ENCODE measurements at places on chromosomes 16 and 17. TPM values are rescaled to one million over a fixed set of nuclear protein-coding genes. Genes with fewer than 3 reads are reported as not detected.

DNA sequence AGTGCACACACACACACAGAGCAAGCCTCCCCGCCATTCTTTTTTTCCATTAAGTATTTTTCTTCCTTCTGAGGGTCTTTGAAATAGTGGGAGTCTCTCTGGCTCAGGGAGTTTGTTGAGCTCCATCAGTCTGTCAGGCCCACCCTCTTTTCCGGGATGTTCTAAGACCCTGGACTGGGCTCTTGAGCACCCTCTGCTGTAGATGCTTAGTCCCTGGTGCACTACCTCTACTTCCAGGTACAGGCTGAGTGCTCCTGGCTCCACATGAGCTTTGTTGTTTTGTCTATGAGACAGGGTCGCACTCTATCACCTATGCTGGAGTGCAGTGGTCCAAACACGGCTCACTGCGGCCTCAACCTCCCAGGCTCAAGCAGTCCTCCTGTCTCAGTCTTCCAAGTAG is 20.7 kb downstream of the LIMD2 start:
- H3K27ac ChIP-seq: no peak overlapping the region
- peaks cover 2% of the 10 kb centered on the region for H3K36me3 ChIP-seq
- DNase-seq: no peak
- peaks cover 8% of the 10 kb centered on the region for H3K4me1 ChIP-seq

Gene FGF11
- total RNA-seq: 1.3 TPM

- no peak overlapping the region for H3K4me3 ChIP-seq
- no peaks in the 10 kb centered on the region for H3K27me3 ChIP-seq
- no peak overlapping the region for H3K27ac ChIP-seq
- DNase-seq: no peak
- no peaks in the 10 kb centered on the region for H3K36me3 ChIP-seq
These were observed 7.7 kb downstream of the SCGB1C2 start for GRCh38 chr17:144936-145670.

DNA sequence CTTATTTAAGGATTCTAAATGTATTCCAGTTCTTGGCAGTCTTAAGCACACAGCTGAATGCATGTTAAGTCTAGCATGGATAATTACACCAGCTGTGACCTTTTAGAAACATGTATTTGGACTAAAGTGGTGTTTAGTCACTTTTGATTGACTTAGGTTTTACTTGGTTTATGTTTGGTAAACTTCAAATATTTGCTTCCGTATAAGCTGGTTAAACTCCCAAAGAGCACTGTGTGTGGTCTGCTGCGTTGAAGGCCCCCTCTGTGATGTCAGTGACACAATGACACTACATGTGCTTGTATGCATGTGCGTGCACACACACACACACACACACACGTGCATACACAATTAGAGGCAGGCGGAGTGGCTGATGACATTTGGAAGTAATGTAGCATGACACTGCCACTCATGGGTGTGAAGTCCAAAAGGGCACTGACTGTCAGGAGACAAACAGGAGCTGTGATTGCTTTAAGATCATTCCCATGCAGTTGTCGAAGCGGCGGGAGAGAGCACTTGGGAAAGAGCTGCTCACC is 156.1 kb upstream of the CDH13 start:
- no peak overlapping the region for H3K27ac ChIP-seq
- no peak overlapping the region for H3K4me3 ChIP-seq
- no peaks in the 10 kb centered on the region for H3K4me1 ChIP-seq
- DNase-seq: no peak

DNA sequence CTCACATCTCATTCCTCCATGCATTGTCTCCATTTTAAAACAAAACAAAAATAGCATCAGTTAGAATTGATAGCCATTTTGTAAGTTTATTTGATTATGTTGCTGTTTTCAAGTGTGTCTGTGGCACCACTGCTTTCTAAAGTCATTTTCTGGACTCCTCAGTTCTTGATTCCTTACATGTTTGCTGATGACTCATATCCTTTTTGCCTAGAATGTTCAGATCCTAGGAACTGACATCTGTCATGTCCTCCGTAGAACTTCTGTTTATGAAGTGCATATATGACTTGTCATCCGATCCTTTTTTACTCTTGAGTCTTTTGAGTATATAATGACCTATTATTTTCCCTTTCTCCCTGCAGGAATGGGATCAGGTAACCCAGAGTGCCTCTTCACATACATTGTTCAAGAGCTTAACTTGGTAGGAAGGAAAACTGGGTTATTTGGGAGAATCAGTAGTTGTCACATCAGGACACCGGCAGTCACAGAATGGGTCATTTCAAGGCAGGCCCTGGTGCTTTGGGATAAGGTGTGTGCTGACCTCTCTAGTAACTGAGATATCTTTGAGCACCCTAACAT is 69.2 kb downstream of the MAP2K4 start:
- H3K27me3 ChIP-seq: no peaks in the 10 kb centered on the region
- H3K4me1 ChIP-seq: peaks cover 4% of the 10 kb centered on the region
- H3K27ac ChIP-seq: no peak overlapping the region
- no peak for DNase-seq
- H3K36me3 ChIP-seq: peaks cover 32% of the 10 kb centered on the region

DNA sequence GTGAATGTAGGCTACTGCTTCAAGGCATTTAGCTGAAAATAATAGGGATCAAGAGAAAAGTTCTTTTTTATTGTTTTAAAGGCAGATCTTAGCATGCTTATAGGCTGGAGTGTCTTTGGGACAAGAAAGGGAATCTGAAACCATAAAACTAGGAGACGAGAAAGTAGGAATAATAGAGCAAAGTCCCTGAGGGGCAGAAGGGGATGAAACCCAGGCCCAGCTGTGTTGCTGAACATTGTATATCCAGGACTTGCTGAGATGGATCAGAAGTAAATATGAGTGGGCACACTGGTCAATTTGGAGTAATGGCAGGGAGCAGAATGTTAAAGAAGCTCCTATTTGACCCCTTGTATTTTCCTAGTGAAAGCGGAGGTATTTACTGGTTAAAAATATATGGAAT is 9.3 kb downstream of the ZNF689 start:
- H3K36me3 ChIP-seq: peaks cover 16% of the 10 kb centered on the region
- no peak for DNase-seq
- peaks cover 6% of the 10 kb centered on the region for H3K4me1 ChIP-seq
- no peaks in the 10 kb centered on the region for H3K27me3 ChIP-seq
- no peak overlapping the region for H3K27ac ChIP-seq

DNA sequence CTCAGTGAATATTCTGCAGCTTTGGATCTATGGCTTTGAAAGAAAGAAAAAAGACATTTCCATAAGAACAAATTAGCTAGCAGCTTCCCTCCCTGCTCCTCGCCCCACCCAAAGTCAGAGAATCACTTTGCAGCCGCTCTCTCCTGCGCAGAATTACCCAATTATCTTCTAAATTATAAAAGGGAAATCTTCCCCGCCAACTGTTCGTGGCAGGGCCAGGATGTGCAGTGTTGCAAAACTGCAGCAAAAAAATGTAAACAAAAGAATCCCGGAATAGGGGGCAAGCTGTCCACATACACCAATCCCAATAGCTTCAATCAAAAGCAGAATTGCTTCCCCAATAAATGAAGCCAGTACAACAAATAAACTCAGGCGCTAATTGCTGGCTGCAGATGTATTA is 510.6 kb downstream of the RBFOX1 start:
- H3K4me1 ChIP-seq: no peaks in the 10 kb centered on the region
- H3K4me3 ChIP-seq: no peak overlapping the region
- H3K36me3 ChIP-seq: no peaks in the 10 kb centered on the region
- H3K27ac ChIP-seq: no peak overlapping the region
- H3K27me3 ChIP-seq: no peaks in the 10 kb centered on the region

GRCh38 chr17:69592692-69593350 is 178.3 kb downstream of the MAP2K6 start:
- DNase-seq: no peak
- no peak overlapping the region for H3K27ac ChIP-seq
- H3K4me3 ChIP-seq: no peak overlapping the region
- no peaks in the 10 kb centered on the region for H3K4me1 ChIP-seq
- H3K27me3 ChIP-seq: peaks cover 5% of the 10 kb centered on the region

- no peaks in the 10 kb centered on the region for H3K4me1 ChIP-seq
- H3K36me3 ChIP-seq: no peaks in the 10 kb centered on the region
- H3K27me3 ChIP-seq: peaks cover 6% of the 10 kb centered on the region
- DNase-seq: no peak
- H3K27ac ChIP-seq: no peak overlapping the region
These were observed 10.1 kb downstream of the DNAH9 start for GRCh38 chr17:11608396-11608795.

Gene SDK2
- 0.27 TPM for total RNA-seq

GRCh38 chr16:2048116-2048543 is 345 bp downstream of the TSC2 start:
- H3K27me3 ChIP-seq: no peaks in the 10 kb centered on the region
- H3K36me3 ChIP-seq: peaks cover 2% of the 10 kb centered on the region
- DNase-seq: peak; percentile 36

GRCh38 chr17:73826181-73826871 is 182.1 kb upstream of the SDK2 start:
- H3K4me1 ChIP-seq: peaks cover 75% of the 10 kb centered on the region
- H3K27me3 ChIP-seq: peaks cover 3% of the 10 kb centered on the region
- H3K36me3 ChIP-seq: no peaks in the 10 kb centered on the region
- DNase-seq: no peak

DNA sequence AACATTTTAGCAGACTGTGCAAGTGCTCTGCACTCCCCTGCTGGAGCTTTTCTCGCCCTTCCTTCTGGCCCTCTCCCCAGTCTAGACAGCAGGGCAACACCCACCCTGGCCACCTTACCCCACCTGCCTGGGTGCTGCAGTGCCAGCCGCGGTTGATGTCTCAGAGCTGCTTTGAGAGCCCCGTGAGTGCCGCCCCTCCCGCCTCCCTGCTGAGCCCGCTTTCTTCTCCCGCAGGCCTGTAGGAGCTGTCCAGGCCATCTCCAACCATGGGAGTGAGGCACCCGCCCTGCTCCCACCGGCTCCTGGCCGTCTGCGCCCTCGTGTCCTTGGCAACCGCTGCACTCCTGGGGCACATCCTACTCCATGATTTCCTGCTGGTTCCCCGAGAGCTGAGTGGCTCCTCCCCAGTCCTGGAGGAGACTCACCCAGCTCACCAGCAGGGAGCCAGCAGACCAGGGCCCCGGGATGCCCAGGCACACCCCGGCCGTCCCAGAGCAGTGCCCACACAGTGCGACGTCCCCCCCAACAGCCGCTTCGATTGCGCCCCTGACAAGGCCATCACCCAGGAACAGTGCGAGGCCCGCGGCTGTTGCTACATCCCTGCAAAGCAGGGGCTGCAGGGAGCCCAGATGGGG is 3.1 kb downstream of the GAA start:
- no peak overlapping the region for H3K4me3 ChIP-seq
- no peaks in the 10 kb centered on the region for H3K36me3 ChIP-seq
- no peak for DNase-seq
- H3K27ac ChIP-seq: no peak overlapping the region

Gene TMEM204
- total RNA-seq: 7.7 TPM

- H3K4me3 ChIP-seq: no peak overlapping the region
- no peak for DNase-seq
- no peak overlapping the region for H3K27ac ChIP-seq
- no peaks in the 10 kb centered on the region for H3K27me3 ChIP-seq
- peaks cover 7% of the 10 kb centered on the region for H3K4me1 ChIP-seq
These were observed 352.1 kb upstream of the TBX2 start for GRCh38 chr17:61047515-61047914.

- H3K4me1 ChIP-seq: no peaks in the 10 kb centered on the region
- H3K36me3 ChIP-seq: no peaks in the 10 kb centered on the region
- no peak overlapping the region for H3K4me3 ChIP-seq
- H3K27ac ChIP-seq: no peak overlapping the region
- peaks cover 13% of the 10 kb centered on the region for H3K27me3 ChIP-seq
- DNase-seq: no peak
These were observed 28.4 kb upstream of the ZNF423 start for GRCh38 chr16:49884033-49885015.

Gene IL4R
- 170 TPM for total RNA-seq

Gene NT5M
- total RNA-seq: 8.1 TPM

- peak within 1 kb of the TSS; percentile 59 for H3K4me3 ChIP-seq
- no peak within 1 kb of the TSS for H3K27ac ChIP-seq
- H3K4me1 ChIP-seq: peaks cover 22% of the 10 kb centered on the region
- no peaks in the 10 kb centered on the region for H3K36me3 ChIP-seq
- H3K27me3 ChIP-seq: peaks cover 63% of the 10 kb centered on the region
- no peak for DNase-seq
These were observed at the start of gene SLC6A4 for GRCh38 chr17:30235386-30236296. TSS of gene SLC6A4 (minus strand) at chr17:30235697. CDS start at chr17:30221958, 13,739 bp downstream.

DNA sequence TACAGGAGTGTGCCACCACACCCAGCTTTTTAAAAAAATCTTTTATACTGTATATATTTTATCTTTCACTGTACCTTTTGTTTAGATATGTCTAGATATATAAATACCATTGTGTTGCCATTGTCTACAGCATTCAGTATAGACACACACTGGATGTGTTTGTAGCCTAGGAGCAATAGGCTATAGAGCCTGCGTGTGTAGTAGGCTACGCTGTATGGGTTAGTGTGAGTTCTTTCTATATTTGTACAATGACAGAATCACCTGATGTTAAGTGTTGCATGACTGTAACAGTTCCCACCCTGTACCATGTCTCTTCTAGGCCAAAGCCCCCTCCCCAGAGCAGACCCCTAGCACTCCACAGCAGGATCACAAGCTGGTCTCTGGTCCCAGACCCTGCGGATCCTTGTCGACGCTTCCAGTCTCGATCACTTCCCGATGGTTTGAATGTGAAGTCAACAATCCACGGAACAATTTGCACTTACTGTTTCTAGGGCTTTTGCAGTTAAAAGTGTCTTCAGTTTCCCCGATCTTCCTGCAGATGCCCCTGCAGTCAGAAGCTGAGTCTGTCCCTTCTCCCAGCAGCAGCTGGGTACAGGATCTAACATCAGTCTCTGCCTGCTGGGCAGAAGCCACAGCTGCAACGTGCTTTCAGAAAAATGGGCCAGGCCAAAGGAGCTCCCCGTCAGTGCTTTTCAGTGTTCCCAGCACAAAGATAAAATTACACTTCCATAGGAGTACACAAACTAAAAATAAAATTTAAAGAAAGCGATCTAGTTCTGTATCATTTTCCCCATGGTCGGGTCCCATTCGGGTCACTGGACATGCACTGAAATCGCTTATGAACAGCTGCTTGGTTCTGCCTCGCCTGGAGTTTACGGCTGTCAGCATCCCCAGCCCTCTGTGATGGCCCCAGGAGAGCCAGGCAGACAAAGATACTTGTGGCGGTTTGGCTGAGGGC is 35.4 kb downstream of the ADAM11 start:
- no peak for DNase-seq
- no peak overlapping the region for H3K4me3 ChIP-seq
- no peaks in the 10 kb centered on the region for H3K36me3 ChIP-seq

GRCh38 chr17:82965371-82965770 is 114.0 kb upstream of the METRNL start:
- H3K4me3 ChIP-seq: no peak overlapping the region
- H3K27ac ChIP-seq: no peak overlapping the region
- H3K4me1 ChIP-seq: peaks cover 6% of the 10 kb centered on the region
- no peaks in the 10 kb centered on the region for H3K27me3 ChIP-seq

- DNase-seq: no peak
- H3K4me1 ChIP-seq: no peaks in the 10 kb centered on the region
- no peaks in the 10 kb centered on the region for H3K36me3 ChIP-seq
These were observed 113.8 kb upstream of the PMFBP1 start for GRCh38 chr16:72285728-72286127.

DNA sequence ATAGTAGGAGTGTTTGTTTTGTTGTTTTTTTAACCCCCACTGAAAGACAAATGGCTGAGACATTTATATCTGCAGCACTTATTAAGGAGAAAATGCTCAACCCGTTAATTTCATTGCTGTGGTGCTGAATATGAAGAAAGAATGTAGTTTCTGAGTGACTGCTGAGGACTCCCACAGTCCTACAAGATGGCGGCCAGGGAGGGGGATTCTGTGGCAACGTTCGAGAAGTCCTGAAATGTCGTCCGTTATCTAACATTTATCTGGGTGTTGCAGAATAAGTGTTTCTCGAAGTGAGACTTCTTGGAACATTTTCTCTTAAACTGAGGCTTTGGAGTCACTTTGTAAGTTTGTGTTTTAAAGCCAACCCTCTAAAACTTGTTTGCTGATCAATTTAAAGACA is 530.4 kb downstream of the XYLT1 start:
- H3K27ac ChIP-seq: no peak overlapping the region
- H3K4me1 ChIP-seq: no peaks in the 10 kb centered on the region
- no peak for DNase-seq
- H3K36me3 ChIP-seq: no peaks in the 10 kb centered on the region

Gene SOX9
- not detected for total RNA-seq

Data from activated naive CD4-positive, alpha-beta T cell treated with anti-CD3 and anti-CD28 coated beads for 36 hours (primary cell).